ENCODE measurements at places on chromosomes 13 and 19. TPM values are rescaled to one million over a fixed set of nuclear protein-coding genes. Genes with fewer than 3 reads are reported as not detected.

The SLC1A6 gene
- total RNA-seq, result not detected

- no peak for DNase-seq
Observed at GRCh38 chr13:103730407-103730806, 664.2 kb upstream of the SLC10A2 start.

DNA sequence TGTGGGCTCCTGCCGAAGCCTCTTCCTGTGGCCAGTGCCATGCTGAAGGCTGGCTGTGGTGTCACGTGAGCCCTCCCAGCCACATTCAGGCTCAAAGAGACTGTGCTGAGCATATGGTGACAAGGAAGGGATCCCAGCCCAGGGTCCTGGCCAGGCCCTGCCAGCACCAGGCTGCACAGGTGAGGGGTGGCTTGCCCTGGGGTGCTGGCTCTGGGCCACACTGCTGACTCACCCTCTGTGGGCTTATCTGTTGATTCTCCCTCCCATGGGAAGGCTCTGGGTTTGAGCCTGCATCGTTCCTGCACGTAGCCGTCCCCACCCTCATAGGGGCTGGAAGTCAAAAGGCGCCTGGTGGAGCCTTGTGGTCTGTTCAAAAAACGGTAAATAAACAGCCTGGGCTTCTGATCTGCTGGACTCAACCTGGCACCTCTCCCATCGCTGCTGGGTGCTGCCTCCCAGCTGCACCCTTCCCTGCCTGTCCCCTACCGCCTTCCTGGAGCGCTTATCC, 31.1 kb downstream of the DNM2 start:
- DNase-seq, result peak; percentile 84

DNA sequence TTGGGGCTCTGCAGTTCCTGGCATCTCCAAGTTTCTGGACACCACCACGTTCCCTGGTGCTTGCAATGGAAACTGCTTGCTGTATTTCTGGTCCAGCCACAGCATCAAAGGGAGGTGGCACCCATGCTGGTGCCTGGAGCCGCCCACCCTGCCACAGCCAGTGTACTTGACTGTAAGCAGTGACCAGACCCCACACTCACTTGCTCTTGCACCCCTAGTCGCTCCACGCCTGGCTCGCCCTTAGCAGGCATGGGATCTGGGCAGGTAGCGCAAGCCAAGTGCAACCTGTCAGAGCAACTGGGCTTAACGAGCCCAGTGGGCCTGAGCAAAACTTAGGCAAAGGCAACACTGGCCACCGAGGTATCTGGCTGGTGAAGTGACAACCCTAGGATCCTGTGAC, 648.2 kb upstream of the PCDH9 start:
- DNase-seq, result no peak

All from left colon (tissue), 2 donors.